ENCODE measurements at places on chromosomes 4 and X.
A peak's percentile ranks its signal among the peaks of the same experiment; 100 is the strongest.

DNA sequence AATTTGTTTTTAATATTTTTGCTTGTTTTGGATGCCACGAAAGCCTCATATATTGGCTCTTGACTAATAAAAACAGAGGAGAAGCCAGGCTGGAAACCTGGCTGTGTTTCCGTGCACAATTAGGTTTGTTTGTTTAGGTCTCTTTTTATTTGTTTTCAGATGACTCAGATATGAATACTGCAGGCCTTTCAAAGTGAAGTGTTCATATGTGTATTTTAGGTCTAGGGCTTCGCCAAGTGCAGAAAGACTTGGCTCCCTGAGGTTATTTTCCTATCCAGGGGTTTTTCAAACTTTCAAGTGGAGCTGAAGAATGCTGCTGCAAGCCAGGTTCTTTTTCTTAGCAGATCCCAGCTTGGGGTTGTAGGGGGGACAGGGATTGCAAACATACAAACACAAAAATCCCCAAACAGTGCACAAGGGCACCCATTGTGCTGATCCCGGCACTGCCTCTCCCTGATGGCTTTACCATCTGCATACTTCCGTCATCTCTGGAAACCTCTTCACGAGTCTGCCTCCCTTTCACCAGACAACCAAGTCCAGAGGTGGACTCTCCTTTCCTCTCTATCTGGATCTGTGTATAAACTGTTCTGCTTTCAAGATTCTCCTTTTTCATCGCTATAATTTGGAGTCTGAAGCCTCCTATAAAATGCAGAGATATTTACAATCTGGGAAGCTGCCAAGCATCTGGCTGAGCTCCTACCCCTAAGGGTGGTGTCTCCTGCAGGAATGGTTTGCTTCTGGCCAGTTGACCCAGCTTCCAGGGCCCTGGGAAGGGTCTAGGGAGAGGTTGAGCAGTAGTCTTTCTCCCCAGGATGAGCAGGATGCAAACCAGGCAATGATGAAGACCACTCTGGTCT lies 108.6 kb downstream of the SMIM20 start:
- no peak for DNase-seq
- peaks cover 34% of the 10 kb centered on the region for H3K4me1 ChIP-seq
- no peaks in the 10 kb centered on the region for H3K27me3 ChIP-seq
- H3K4me3 ChIP-seq, result no peak overlapping the region
- H3K27ac ChIP-seq, result peak overlapping the region; percentile 59
- H3K36me3 ChIP-seq, result no peaks in the 10 kb centered on the region

GRCh38 chr4:166628454-166628853 lies 605.8 kb downstream of the SPOCK3 start:
- DNase-seq, result no peak
- no peak overlapping the region for H3K27ac ChIP-seq
- no peak overlapping the region for H3K4me3 ChIP-seq
- H3K27me3 ChIP-seq, result no peaks in the 10 kb centered on the region
- H3K36me3 ChIP-seq, result no peaks in the 10 kb centered on the region
- no peaks in the 10 kb centered on the region for H3K4me1 ChIP-seq

DNA sequence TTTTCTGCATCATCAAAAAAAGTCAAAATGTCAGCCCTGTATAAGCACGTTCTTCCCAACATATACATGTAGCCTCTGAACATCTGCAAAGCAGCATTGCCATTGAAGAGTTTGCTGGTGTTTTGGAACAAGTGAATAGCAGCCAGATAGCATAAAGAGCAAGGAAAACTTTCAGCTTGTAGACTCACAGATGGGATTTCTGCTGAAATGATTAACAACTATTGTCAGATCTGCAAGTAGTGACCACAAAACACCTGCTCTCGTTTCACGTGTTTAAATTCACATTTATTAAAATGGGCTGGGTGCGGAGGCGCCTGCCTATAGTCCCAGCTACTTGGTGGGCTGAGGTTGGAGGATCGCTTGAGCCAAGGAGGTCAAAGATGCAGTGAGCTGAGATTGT lies 123.7 kb downstream of the SPRY1 start:
- H3K4me1 ChIP-seq, result no peaks in the 10 kb centered on the region
- H3K27ac ChIP-seq, result no peak overlapping the region
- no peak overlapping the region for H3K4me3 ChIP-seq

- H3K27me3 ChIP-seq, result no peaks in the 10 kb centered on the region
- H3K4me1 ChIP-seq, result no peaks in the 10 kb centered on the region
- peaks cover 88% of the 10 kb centered on the region for H3K36me3 ChIP-seq
- H3K27ac ChIP-seq, result no peak overlapping the region
- DNase-seq, result no peak
Observed at GRCh38 chr4:10077076-10077475, 39.5 kb downstream of the WDR1 start.

- no peaks in the 10 kb centered on the region for H3K27me3 ChIP-seq
- DNase-seq, result no peak
- peak overlapping the region; percentile 4 for H3K27ac ChIP-seq
- H3K36me3 ChIP-seq, result no peaks in the 10 kb centered on the region
Observed at GRCh38 chr4:88960576-88960975, 96.4 kb downstream of the FAM13A start.

DNA sequence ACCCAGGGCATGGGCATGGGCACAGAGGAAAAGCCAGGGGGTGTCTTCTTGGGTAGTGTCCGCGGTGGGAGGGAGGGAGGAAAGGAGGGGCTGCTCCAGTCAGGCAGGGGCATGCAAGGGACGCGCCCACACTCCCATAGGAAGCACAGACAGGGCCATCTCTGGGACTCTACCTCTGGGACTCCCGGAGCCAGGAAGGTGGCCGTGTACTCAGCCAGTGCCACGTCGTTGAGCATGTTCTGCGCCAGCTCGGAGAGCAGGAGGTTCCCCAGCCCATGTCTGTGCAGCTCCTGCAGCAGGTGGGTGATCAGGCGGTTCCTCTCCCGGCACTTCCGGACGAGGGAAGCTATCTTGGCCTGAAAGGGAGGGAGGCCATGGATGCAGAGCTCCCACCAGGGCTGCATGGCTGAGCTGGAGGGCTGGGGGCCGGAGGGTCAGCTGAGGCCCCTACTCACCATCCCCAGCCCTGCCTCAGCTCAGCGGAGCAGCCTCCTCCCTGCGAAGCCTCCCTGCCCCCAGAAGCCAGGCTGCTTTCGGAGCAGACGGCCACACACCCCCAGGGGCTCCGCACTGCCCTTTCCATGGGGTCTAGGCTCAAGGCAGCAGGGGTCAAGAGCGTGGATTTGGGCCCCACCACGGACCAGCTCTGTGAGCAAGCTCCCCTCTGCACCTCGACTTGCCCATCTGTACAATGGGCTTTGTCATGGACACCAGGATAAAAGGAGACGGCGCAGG lies 44.6 kb downstream of the C4orf50 start:
- H3K36me3 ChIP-seq, result no peaks in the 10 kb centered on the region
- H3K4me1 ChIP-seq, result no peaks in the 10 kb centered on the region
- H3K27me3 ChIP-seq, result no peaks in the 10 kb centered on the region
- DNase-seq, result no peak
- no peak overlapping the region for H3K4me3 ChIP-seq
- no peak overlapping the region for H3K27ac ChIP-seq

GRCh38 chr4:155491336-155492120 lies 114.8 kb upstream of the MAP9 start:
- H3K4me3 ChIP-seq, result no peak overlapping the region
- no peak overlapping the region for H3K27ac ChIP-seq
- H3K36me3 ChIP-seq, result no peaks in the 10 kb centered on the region
- DNase-seq, result no peak
- H3K4me1 ChIP-seq, result no peaks in the 10 kb centered on the region

GRCh38 chrX:153573984-153574383 lies 25.0 kb downstream of the CCNQ start:
- no peaks in the 10 kb centered on the region for H3K27me3 ChIP-seq
- DNase-seq, result no peak
- no peak overlapping the region for H3K27ac ChIP-seq
- H3K4me3 ChIP-seq, result no peak overlapping the region

DNA sequence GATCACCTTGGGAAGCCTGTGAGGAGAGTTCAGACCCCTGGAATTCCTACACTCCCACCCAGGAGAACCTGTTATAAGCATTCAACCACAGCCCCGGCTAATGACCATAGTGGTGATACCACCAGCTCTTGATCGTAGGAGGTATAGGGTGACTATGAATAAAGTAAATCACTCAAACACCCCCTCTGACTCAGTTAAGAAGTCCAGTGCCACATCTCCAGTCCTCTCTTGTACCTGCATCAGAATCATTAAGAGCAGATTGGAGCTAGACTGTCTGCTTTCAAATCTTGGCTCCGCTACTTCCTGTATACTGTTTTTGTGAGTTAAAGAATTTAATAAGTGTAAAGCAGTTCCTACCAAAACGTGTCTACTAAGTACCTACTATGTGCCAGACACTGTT lies 565.1 kb upstream of the DIPK2B start:
- no peaks in the 10 kb centered on the region for H3K27me3 ChIP-seq
- no peak overlapping the region for H3K27ac ChIP-seq
- H3K4me3 ChIP-seq, result no peak overlapping the region
- DNase-seq, result no peak
- H3K4me1 ChIP-seq, result peaks cover 25% of the 10 kb centered on the region

GRCh38 chr4:94409962-94410361 lies 41.8 kb upstream of the PDLIM5 start:
- no peak overlapping the region for H3K27ac ChIP-seq
- H3K4me3 ChIP-seq, result no peak overlapping the region
- peaks cover 14% of the 10 kb centered on the region for H3K4me1 ChIP-seq
- DNase-seq, result no peak

GRCh38 chr4:24988776-24989175 lies 42.0 kb downstream of the LGI2 start:
- H3K27me3 ChIP-seq, result no peaks in the 10 kb centered on the region
- no peak overlapping the region for H3K4me3 ChIP-seq
- no peak for DNase-seq
- H3K27ac ChIP-seq, result no peak overlapping the region
- no peaks in the 10 kb centered on the region for H3K36me3 ChIP-seq

GRCh38 chrX:54357414-54358377 lies at the start of gene WNK3:
Gene WNK3, minus strand, starts transcription at chrX:54358046.
- no peak for DNase-seq
- peak within 1 kb of the TSS; percentile 52 for H3K4me3 ChIP-seq
- H3K27ac ChIP-seq, result peak within 1 kb of the TSS; percentile 40
- no peaks in the 10 kb centered on the region for H3K27me3 ChIP-seq
- no peaks in the 10 kb centered on the region for H3K4me1 ChIP-seq

- no peaks in the 10 kb centered on the region for H3K27me3 ChIP-seq
- H3K27ac ChIP-seq, result no peak overlapping the region
- H3K36me3 ChIP-seq, result no peaks in the 10 kb centered on the region
- H3K4me3 ChIP-seq, result no peak overlapping the region
- H3K4me1 ChIP-seq, result no peaks in the 10 kb centered on the region
Observed at GRCh38 chr4:187139141-187139540, 415.5 kb upstream of the FAT1 start.

GRCh38 chr4:99447079-99447478 lies 11.9 kb upstream of the ADH7 start:
- no peak overlapping the region for H3K27ac ChIP-seq
- DNase-seq, result no peak
- no peaks in the 10 kb centered on the region for H3K27me3 ChIP-seq

DNA sequence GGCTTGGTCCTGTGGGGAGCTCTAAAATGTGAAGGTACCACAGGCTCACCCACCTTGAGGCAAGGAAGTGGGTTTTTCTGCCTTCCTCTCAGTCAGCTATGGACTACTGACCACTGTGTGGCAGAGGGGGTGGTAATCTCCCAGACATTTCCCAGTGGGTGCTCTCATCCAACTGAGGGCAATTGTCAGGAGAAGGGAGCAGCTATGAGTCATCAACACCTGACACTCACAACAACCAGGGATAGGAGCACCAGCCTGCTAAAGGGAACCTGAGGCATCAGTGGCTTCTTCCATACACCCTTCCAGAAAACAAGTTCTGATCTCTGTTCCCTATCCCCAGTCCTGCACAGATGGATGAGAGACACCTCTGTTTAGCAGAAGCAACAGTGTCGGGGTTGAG lies 468.8 kb downstream of the BCOR start:
- no peaks in the 10 kb centered on the region for H3K4me1 ChIP-seq
- no peak overlapping the region for H3K4me3 ChIP-seq
- no peak overlapping the region for H3K27ac ChIP-seq
- H3K36me3 ChIP-seq, result no peaks in the 10 kb centered on the region
- no peak for DNase-seq

- H3K4me1 ChIP-seq, result no peaks in the 10 kb centered on the region
- H3K27me3 ChIP-seq, result no peaks in the 10 kb centered on the region
- no peak for DNase-seq
- no peak within 1 kb of the TSS for H3K27ac ChIP-seq
Observed at GRCh38 chr4:81214881-81215868, at the start of gene PRKG2. Gene PRKG2, minus strand, starts transcription at chr4:81215222. Its CDS starts 10,175 bp downstream, at chr4:81205047.

- no peaks in the 10 kb centered on the region for H3K36me3 ChIP-seq
- no peak overlapping the region for H3K4me3 ChIP-seq
- H3K27me3 ChIP-seq, result no peaks in the 10 kb centered on the region
- no peak overlapping the region for H3K27ac ChIP-seq
Observed at GRCh38 chr4:176191974-176192373, 3.4 kb downstream of the SPATA4 start.

DNA sequence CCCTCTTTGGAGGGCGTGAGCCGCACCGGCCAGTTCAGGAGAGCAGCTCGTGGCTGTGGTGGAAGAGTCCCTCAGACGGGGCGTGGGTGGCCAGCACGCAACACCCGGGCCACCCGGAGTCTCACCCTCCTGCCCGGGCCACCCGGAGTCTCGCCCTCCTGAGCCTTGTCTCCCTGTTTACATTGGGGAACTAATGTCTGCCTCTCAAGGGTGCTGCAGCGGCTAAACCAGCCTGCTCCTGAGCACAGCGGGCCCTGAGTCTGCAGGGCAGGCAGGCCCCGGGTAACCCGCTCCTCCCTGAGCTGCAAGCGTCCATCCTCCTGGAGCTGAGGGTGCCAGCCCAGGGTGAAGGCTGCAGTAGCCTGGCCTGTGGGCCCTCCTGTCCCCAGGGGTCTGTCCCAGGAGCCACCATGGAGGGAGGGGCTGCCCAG lies 3.0 kb downstream of the PDE6B start:
- H3K36me3 ChIP-seq, result no peaks in the 10 kb centered on the region
- H3K27me3 ChIP-seq, result no peaks in the 10 kb centered on the region
- H3K4me3 ChIP-seq, result no peak overlapping the region
- no peak overlapping the region for H3K27ac ChIP-seq
- no peak for DNase-seq
- no peaks in the 10 kb centered on the region for H3K4me1 ChIP-seq

DNA sequence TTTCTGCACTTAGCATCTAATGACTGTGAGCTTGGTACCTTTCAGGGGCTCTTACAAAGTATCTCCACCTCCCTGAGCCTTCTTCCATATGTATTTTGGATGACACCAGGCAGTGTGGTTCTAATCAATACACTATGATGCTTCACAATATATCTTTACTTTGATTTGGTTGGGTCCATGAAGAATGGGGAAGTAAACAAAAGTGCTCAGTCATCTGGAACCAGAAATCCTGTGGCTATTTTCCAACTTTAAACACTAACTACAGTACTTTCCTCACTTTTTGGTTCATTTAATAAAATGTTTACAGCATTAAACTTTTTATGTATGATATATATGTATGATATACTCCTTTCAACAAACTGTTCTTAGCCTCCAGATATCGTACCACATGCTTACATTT lies 216.4 kb upstream of the AFF2 start:
- DNase-seq, result no peak
- H3K4me3 ChIP-seq, result no peak overlapping the region
- no peak overlapping the region for H3K27ac ChIP-seq
- no peaks in the 10 kb centered on the region for H3K36me3 ChIP-seq
